ENCODE measurements at places on chromosomes 3 and 15.
A peak's percentile ranks its signal among the peaks of the same experiment; 100 is the strongest.

GRCh38 chr15:50140983-50141382 lies 21.9 kb upstream of the ATP8B4 start:
- no peak for DNase-seq

DNA sequence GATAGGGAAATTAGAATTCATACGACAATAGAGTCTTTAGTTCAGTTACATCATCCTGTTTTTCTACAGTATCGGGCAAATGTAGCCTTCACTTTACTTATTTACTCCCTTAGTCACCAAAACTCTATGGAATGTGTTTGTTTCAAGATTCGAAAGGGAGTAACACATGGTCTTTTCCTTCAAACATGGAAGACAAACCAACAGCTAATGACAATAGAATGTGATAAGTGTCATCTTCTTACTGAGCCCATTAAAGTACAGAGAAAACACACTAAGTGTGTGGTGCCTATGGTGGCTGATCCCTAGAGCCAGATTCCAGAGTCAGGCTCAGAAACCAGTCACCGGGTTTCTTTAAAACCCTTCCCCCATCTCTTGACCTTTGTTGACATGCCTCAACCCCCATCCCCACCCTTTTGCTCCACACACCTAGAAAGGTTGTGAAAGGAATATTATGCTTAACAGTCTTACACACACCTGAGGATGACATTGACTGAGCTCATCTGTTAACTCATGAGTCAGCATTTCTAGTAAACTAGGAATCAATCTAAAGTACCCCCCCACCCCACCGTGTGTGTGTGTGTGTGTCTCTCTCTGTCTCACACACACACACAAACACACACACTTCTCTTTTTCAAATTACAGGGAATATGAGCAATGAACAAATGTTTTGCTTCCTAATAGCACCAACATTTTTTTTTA lies 549.6 kb upstream of the CCDC54 start:
- DNase-seq: no peak

DNA sequence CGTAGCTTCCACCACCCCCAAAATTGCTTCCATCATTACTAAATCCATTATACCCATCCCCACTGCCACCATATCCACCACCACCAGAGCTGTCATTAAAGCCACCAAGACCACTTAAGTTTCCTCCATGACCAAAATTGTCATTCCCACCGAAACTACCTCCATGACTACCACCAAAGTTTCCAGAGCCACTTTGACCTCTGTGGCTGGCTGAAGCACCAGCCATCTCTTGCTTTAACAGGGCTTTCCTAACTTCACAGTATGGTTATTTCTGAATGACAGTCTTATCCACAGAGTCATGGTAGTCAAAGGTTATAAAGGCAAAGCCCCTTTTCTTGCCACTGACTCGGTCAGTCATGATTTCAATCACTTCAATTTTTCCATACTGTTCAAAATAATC lies 24.3 kb upstream of the DENND4A start:
- DNase-seq: no peak

DNA sequence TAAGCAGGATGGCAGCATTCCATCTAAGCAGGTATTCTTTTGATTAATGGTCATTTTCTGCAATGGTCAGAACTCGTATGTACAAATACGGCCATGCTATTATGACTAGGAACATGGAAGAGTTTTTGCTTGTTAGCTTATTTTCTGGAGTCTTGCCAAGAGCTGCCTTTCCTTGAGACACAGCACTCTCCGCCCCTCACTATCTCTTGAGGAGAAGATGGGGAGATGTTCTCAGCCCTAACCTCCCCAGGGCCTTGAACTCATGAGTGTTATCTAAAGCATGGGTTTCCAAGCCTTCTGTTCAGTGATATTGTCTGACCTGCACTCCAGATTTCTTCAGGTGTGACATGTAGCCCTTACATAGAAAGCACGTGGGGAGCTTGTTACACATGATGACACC lies 65.9 kb upstream of the ACTC1 start:
- no peak for DNase-seq

- peak; percentile 73 for DNase-seq
These were observed 88.9 kb upstream of the CCNL1 start for GRCh38 chr3:157248590-157249422.

GRCh38 chr3:149131589-149131988 lies 2.2 kb downstream of the HPS3 start:
- no peak for DNase-seq

DNA sequence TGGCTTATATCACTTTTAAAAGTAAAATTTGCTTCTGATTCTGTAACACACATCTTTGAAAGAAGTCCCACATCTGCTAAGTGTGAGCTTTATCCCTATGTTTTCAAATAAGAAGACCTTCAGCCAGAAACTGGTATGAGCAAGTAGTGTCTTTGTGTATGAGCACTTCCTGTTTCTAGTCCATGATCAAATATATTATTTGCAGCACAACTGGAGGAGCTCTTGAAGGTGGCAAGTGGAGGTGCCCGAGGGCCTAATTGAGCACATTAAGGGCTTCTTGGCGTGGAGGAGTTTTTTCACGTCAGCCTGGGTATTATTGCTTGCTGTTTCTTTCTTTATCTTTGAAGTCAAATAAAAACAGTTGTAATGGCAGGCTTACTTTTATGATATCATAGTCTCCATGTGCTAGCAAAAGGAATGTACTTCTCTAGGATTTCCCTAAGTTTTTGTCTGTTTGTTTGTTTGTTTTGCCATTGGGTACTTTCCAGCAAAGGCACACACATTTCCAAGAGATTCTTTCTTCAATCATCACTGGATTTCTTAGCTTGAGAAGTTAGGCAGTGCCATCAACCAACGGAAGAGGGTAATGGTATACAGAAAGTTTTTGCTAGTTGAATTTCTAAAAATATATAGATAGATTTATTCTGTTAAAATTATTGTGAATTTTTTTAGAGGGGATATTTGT lies 68.1 kb downstream of the MEIS2 start:
- peak; percentile 69 for DNase-seq

DNA sequence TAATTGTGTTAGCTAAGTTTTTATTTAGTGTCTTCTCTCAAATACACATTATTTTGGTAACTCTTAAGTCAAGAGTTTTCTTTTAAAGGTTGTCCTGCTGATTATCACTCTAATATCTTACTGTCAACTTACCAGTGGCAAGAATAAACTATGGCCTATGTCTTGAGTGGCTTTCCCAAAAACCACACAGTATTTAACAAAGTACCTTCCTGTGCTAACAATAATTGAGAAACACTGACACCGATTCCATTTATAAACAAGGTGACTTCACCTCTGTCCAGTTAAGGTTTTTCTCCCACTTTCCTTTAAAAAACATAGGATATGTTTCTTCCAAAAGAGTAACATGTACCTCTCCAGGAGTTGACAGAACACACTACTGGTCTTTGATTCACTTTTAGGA lies 234.3 kb upstream of the CD96 start:
- DNase-seq: no peak

DNA sequence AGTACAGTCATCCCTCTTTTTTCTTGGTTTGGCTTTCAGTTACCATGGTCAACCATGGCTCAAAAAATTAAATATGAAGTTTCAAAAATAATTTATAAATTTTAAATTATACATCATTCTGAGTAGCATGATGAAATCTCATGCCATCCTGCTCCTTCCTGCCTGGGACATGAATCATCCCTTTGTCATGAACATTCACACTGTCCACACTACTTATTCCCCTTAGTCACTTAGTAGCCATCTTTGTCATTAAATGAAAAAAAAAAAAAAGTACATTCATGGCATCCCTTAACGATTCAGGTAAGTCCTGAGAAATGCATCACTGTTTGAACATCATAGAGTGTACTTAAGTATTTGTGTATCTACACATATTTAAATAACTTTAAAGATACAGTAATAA lies 1046.3 kb downstream of the ROBO2 start:
- DNase-seq: peak; percentile 33

DNA sequence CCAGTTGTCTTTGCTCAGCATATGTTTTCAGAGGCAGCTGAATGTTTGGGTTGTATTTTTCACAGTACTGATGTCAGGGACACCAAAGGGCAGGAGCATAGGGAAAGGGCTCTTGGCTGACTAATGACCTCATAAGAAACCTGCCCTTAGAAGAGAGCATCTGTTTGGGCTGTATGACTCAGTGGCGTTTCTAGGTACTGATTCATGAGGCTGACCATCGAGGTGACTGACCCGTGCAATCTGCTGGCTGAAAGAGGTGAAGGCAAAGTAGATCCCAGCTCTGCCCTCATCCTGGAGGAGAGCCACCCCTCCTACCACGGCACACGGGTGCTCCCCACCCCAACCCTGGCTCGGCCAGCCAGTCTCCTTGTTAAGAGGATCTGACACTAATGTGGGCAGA lies 8.3 kb downstream of the LMCD1 start:
- DNase-seq: no peak

DNA sequence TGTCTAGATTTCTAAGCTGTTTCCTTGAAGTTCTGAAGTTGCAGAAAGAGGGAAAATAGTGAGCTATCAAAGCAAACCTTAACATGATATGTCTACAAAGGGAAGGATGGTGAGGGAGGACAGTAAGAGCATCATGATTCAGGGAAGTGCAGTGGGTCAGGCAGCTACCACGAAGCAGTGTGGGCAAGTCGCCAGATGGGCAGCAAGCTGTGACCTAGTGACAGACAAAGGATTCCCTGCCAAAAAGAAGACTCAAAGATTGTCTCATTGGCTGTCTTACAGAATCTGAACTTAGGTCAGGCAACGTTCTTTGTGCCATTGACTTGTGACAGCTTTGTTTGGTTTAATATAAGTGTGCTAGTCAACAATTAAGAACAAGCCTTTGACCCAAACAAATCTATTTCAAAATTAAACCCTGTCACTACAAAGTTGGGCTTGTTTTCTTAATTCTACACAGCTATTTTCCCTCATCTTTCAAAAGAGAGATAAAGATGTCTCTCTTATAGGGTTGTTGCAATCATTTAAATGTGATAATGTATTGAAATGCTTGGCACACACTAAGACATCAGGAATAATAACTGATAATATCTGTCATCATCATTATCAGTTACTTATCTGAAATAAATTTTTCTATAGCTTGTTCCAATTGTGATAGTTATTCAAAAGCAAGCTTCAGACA lies 153.3 kb downstream of the ECT2 start:
- peak; percentile 2 for DNase-seq

DNA sequence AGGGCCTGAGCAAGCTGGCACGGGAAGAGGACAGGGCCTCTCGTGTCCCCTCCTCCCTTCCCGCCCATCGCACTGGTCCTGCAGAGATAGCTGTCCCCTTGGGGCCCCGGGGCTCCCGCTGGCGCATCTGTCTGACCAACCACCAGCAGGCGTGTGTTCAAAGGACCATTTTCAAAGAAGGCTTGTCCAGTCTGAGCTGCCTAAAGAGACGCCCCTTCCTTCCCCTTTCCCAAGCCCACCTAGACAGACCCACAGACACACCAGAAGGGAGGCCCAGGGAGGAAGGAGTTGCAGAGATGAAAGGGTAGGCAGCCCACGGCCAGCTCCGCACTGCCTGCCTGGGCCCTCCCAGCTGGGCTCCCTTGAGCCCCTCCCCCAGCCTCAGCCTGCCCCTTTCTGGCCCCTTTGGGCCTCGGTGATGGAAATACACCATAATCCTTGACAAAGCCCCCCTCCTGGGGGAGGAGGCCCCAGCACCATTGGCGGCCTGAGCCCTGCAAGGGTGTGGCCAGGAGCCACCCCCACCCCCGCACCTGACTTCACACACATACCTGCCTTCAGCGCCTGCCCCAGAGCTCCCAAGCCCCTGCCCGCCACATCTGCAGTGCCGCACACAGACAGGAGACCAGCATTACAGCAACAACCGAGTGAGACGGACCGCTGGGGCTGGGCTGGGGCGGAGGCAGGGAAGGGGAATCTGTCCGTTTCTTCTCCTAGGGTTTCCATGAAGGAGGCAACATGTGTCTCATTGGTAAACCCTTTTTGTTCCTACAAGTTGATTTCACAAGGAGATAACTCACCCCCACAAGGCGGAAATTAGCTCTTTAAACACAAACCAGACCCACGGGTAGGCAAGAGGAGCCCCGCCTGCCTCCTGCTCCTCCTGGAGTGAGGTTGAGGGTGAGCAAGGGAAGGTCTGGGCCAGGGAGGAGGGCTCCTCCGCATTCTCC lies at the start of gene STRA6:
TSS of gene STRA6 (minus strand) at position 336 of the 950 bp plus-strand sequence. CDS start 520 bp downstream, outside the sequence.
- DNase-seq: no peak

- no peak for DNase-seq
These were observed 17.1 kb upstream of the EHHADH start for GRCh38 chr3:185270956-185271332.

GRCh38 chr3:66597308-66597863 lies 96.6 kb upstream of the LRIG1 start:
- DNase-seq: no peak

DNA sequence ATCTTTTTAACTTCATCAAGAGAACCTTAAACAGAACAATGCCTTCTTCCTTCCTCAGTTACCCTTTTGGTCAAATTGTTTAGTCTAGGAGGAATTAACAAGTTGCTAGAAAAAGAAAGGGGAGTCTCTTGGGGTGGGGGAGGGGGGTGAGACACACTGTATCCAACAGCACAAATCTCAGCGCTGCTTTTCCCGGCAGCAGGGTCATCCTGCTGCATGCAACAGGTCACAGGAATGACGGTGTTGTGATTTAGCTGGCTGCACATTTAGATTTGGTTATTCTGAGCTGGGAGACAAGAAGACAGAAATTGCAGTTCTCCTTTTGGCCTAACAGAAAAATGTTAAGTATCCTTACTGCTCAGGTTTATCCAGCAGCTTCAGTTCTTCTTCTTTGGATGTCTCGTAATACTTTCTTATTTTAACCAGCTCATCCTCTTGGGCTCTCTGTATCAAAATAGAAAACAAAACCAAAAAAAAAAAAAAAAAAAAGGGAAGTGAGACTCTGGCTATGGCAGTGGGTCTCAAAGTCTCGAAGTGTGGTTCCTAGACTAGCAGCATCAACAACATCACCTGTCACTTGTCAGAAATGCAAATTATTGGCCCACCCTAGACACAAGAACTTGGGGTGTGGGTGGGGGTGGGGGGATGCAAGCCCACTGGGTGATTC lies 190.5 kb downstream of the GREM1 start:
- no peak for DNase-seq

DNA sequence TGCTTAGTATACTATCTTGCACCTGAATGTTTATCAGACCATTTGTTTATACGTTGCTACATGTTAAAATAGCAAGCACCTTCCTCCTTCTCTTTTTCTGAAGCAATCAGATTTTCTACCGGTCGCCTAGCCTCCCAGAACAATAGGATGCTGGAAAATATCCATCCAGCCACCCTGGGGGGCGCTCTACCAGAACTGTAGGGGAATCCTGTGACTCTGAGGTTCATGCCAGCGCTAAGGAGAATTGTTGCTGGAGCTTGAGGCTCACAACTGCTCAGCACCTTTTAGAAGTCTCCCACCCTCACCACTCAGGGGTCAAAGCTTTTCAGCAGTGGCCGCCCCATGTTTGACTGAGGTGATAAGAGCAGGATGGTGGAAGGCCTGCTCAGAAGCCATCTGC lies 27.5 kb downstream of the SQOR start:
- no peak for DNase-seq

DNA sequence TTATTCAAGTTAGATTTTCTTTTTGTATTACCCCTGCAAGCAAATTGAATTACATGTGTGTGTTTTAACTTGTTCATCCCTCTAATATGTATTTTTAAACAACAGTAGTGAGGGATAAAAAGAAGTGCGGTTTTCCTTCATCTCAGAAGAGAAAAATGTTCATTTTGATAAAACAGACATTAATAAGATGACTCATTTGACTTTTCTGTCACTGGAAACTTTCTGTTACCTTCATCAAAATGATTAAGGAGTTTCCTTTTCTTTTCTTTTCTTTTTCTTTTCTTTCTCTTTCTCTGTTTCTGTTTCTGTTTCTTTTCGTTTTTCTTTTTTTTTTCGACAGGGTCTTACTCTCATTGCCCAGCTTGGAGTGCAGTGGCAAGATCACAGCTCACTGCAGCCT lies 53.0 kb downstream of the ECT2 start:
- no peak for DNase-seq

- DNase-seq: no peak
These were observed 32.2 kb downstream of the RPLP1 start for GRCh38 chr15:69484837-69485236.

Data from DMS53 (cell line).